ENCODE measurements at places on chromosomes 16 and 17.

GRCh38 chr17:82054351-82055022 is 2.8 kb downstream of the GPS1 start:
- DNase-seq = no peak

GRCh38 chr16:57016301-57016700 is 26.9 kb downstream of the NLRC5 start:
- no peak for DNase-seq

- no peak for DNase-seq
These were observed 7.5 kb upstream of the BCO1 start for GRCh38 chr16:81231014-81231413.

GRCh38 chr17:16470265-16470664 is 21.7 kb downstream of the LRRC75A start:
- DNase-seq = no peak

DNA sequence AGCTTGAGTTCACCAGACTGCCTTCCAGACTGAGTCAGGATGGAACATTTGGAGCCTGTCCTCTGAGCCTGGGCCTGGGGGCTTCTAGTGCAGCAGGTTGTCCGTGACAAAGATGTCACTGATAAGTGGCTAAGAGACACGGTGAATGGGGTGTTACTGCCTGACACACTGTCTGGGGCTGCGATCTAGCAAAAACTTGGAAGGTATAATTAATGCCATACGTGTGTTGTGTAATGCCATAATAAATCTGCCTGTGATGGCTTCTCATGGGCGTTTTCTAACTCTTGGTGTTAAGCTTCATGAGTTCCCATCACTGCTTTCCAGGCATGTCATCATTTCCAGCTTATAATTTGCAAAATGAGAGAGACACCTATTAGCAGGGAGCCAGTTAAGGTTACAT is 215.4 kb downstream of the UTP18 start:
- DNase-seq = no peak

DNA sequence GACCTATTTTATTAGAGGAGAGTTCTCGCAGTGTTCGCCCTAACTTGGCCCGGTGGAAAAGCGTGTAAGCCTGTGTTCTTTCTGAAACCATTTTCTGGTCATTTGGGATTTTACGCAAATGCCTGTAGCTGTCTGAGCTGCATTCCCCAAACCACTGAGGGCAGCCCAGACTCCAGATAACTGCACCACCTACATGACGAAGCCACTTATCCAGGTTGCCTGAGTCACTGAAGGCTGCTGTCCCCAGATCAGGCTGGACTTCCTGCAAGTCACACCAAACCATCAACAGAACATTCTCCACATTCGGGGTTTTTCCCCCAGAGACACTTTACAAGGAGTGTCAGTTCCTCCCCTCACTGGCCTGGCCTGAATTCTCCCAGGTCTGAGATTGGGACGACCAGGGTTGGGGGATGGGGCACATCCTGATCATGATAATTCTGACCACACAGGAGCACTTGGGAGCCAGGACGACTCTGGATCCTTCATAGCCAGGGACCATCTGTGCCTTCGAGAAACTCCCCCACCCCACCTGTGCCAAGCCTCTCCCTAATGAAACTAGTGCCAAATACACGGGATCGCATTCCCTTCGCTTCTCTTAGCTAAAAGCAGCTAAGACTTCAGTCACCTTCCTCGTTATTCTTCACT is 2.3 kb downstream of the RPRML start:
- no peak for DNase-seq

GRCh38 chr16:81623365-81624102 is 155.6 kb upstream of the PLCG2 start:
- DNase-seq = peak; percentile 47

DNA sequence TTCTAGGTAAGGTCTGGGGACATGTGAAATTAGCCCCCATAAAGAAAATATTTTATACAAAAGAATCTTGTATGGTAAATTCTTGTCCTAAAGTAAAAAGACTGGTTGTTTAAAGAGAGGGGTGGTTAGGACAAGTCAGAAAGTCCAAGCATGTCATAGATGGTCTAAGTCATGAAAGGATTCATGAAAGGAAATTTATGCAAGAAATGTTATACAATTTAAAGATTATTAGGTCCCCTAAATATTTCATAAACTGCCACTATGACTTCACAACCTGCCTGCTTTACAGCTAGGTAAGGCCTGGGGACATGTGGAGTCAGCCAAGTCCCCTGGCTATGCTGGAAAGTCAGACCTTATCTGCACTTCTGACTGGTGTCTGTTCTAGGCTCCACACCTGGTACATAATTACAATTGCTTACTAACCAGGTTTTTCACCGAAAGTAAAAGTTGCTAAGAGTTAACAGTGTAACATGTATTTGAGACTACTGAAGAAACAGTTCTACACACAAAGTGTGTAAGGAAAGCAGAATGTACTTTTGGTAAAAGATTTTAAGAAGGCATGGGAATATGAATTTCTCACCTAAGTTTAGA is 17.0 kb downstream of the N4BP1 start:
- no peak for DNase-seq

DNA sequence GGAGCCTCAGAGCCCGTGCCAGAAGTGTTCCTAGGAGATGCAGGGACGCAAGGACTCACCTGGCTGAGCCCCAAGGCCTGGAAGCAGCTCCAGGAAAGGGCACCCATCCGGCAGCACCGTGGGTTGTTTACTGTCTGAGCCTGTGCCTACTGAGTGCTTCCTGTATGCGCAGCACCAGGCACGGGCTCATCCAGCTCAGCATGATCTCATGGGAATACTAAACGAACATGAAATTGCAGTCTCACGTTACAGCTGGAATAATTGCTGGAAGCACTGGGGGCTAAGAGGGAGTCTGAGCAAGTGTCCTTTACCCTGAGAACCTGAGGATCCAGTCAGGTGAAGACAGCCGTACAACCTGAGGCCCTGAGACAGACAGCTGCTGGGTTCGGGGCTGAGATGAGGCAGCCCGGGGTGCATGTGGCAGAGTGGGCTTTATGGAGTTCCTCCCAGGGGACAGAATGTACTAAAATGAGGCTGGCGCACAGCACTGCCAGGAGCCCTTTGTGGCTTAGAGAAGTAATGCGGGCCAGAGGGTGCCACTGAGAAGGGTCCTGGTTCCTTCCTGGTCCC is 5.4 kb downstream of the CTRL start:
- no peak for DNase-seq

- DNase-seq = no peak
These were observed 134.8 kb downstream of the XYLT1 start for GRCh38 chr16:17335826-17336529.

DNA sequence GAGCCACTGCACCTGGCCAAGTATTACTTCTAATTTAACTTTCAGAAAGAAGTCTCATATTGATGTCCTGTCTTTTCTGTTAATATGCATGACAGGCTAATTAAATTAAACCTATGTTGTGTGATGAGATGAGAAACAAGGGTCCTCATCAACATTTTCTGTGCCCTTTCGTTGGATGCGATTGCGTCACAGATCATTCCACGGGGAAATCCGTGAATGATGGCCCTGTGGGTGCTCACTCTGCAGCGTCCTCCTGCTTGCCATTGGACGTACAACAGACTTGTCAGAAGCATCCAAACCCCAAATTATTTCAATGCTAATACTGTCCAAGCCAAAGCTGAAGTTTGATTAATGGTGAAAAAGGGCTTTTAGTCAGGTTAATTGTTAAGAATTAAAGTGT is 197.0 kb downstream of the MRTFB start:
- no peak for DNase-seq

- DNase-seq = peak; percentile 92
These were observed at the start of gene FBXL16 for GRCh38 chr16:705431-706188. FBXL16 (minus strand) TSS chr16:705801; CDS start chr16:697405, 8,396 bp downstream.
